ENCODE measurements at places on chromosomes 2 and 18.

DNA sequence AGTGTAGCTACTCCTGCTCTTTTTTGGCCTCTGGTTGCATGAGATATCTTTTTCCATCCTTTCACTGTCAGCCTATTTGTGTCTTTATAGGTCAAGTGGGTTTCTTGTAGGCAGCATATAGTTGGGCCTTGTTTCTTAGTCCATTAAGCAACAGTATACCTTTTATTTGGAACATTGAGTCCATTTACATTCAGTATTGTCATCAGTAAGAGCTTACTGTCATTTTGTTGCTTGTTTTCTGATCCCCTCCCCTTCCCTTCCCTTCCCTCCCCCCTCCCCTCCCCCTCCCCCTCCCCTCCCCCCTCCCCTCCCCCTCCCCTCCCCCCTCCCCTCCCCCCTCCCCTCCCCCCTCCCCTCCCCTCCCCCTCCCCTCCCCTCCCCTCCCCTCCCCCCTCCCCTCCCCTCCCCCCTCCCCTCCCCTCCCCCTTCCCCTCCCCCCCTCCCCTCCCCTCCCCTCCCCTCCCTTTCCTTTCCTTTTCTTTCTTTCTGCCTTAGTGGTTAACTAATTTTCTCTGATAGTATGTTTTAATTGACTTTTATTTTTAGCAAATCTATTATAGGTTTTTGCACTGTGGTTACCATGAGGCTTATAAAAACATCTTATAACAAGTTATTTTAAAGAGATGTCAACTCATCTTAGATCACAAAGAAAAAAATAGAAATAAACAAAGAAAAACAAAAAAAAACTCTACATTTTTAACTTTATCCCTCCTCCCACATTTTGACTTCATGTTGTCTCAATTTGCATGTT is 13.2 kb upstream of the DCDC2C start:
- no peak for DNase-seq

DNA sequence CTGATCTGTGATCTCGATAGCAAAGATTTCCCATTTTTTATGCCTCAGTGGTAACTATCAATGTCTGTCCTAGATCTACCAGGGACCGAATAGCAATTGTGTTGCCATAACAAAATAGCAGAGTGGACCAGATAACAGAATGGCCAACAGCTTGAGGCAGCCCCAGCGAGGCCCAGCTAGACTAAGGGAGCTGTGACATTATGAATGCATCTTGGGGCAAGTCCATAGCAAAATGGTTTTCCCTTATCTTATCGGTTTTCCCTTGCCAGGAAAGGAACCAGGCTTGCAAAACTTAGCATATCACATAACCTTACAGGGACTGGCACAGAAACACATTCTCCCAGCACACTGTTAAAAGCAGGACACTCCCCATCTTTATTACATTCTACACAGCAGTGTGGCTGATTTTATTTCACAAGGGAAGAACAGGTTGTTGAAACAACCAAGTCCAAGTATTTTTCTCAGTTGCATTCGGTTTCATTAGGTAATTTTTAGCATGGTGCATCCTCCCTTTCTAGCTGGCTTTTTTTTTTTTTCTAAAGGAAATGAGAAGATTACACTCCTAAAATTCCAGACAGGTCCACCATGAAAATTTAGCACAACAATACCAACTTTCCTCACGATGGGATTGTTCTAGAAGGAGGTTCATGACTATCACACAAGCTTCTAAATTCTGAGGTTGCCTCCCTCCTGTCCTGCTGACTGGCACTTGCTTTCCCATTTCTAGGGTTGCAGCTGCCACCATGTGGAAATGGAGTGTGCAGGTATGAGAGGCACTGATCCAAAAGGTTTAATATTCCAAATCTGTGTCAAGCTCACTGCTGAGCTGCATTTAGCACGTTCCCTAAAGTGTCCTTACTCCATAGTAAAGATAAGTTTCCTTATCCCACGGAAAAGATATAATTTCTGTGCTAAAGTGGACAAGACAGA is 97.0 kb upstream of the SLC35G4 start:
- DNase-seq, result no peak

GRCh38 chr2:23399674-23400261 is 14.8 kb downstream of the KLHL29 start:
- DNase-seq, result no peak

DNA sequence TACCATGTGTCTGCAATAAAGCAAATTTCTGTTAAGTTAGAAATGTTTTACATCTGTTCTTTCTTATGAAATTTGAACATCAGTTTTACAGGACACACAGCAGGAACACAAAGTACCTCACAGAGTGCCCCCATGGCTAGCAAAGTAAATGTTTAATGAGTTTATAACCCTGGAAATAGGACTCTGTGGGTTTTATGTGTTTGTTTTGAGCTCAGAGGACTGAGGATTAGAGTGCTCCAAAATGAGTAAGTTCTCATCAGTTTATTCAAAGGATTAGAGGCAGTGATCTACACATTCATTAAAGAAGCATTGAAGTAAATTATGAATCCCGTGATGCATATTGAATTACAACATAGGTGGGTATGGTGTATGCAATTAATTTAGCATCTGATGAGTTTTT is 281.8 kb downstream of the GULP1 start:
- no peak for DNase-seq

DNA sequence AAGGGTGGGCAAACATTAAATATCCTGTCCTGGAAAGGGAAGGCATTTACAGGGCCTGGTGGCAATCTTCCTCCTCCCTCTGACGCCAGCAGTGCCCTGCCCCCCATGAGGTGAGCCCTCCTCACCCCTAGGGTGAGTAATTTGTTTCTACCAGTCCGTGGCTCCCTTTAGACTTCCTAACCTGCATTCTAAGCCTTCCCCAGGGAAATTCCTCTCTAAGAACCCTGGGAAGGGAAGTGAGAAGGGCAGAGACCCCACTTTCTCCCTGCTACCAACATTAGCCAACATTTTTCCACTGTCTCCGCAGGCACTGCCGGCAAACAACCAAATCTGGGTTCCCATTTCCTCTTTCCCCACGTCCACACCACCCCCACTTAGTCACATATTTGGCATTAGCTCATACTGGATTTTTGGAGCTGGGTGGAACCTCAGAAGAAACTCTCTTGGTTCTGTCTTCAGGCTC is 69.3 kb downstream of the NRP2 start:
- DNase-seq, result no peak

- DNase-seq, result no peak
These were observed 13.6 kb downstream of the AQP12A start for GRCh38 chr2:240705204-240705791.

GRCh38 chr2:102103992-102104871 is 38.3 kb upstream of the IL1R1 start:
- DNase-seq, result no peak

GRCh38 chr2:218458598-218458997 is 39.7 kb downstream of the VIL1 start:
- DNase-seq, result no peak

- DNase-seq, result no peak
These were observed 262.5 kb downstream of the CDH20 start for GRCh38 chr18:61595615-61596251.

DNA sequence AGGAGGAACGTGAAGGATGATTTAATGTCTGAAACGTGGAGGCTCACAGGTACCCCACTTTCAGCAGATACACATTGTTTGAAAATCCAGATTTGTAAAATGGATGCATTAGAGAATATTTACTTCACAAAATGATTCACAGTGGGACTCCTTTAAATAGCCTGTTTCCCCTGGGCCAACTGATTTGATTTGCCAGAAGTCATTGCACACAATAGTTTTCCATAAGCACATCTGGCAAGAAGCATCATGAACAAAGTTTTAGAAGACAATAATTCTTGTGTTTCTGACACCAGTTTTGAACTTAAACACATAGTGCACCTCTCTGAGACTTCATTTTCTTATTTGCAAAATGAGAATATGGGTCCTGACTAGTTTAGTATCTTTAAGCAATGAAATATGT is 451.4 kb upstream of the SLC14A2 start:
- no peak for DNase-seq

DNA sequence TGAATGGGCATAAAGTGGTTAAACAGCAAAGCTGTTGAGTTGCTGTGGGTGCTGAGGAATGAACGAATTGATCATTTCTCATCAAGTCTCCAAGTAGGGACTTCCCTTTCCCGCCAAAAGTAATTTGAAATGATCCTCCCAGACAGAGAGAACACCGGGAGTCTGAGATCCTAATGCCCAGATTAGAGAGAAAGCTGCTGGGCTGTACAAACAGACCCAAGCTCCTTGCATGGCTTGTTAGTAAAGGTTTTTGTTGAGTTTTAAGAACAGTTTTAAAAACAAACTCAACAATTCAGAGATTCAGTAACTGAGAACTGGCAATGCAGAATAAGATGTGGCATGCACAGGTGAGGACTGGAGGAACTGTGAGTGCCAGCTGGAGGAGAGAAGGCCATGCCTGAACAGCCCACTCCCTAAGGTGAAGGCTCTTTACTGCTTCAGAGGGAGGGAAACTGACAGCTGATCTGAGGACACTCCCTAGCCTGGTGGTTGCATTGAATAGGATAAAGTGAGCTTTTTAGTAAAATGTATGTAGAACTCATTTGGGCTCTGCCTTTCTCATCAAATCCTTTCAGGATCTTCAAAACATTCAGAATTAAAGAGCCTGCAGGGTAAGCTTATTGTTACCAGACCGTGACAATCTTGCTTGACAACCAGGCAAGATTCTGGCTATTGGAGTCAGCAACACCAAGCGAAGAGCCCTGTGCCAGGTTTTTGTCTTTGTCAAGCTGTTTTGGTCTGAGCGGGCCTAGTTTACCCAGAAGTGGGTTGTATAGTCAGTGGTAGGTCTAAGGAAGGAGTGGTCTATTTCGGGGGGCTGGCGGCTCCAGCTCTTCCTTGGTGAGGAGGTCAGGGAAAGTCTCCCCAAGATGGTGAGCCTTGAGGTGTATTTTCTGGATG is 63.2 kb upstream of the IGFBP5 start:
- DNase-seq, result no peak

GRCh38 chr2:219959471-219959870 is 332.0 kb downstream of the SLC4A3 start:
- no peak for DNase-seq

GRCh38 chr18:77101410-77102258 is 30.9 kb downstream of the MBP start:
- no peak for DNase-seq

- no peak for DNase-seq
These were observed 154.5 kb downstream of the MYCN start for GRCh38 chr2:16094811-16095210.

GRCh38 chr2:179793902-179794301 is 67.5 kb downstream of the ZNF385B start:
- no peak for DNase-seq

DNA sequence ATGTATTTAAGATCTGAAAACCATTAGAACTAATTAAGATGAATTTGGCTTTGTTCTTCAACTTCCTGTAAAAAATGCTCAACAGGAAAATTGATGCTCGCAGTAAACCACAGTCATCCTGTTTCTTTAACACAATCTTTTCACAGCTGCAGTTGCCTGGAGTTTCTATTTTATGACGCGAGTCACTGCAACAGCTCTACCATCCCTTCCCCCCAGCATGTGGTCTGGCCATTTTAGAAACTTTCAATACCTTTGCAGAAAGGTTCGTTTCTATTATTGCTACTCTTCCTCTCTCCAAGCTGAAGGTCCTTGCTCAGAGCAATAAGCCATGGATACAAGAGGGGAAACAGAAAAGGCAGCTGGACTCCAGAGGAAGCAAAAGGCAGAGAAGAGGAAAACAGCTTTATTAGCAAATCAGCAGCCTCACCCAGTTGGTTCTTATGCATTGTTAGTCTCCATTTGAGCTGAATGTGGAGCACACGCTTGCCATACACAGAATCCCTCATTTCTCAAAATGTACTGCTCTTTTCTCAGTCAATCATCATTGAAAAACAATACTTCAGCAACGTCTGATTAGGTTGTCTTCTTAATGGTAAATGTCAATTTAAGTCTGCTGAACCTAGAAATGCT is 3.9 kb downstream of the WIPF1 start:
- DNase-seq, result no peak

DNA sequence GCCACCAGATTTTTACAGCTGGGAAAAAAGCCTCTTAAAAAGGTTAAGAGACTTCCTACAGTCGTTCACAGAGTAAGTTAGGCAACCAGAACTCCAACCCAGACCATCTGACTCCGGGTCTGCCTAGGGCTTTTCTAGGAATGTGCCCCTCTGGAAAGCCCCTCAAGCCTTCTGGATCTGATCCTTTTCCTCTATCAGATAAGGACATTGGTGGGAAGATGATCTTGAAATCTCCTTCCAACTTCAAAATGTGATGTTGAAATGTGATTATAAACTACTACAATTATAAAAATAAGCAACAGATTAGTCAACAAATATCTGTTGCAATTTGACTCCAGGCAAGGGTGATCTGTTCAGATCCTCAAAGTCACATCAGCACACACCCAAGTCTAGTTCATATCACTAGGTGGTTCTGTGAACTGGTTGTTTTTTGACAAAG is 270.4 kb downstream of the ARHGAP15 start:
- DNase-seq, result no peak

DNA sequence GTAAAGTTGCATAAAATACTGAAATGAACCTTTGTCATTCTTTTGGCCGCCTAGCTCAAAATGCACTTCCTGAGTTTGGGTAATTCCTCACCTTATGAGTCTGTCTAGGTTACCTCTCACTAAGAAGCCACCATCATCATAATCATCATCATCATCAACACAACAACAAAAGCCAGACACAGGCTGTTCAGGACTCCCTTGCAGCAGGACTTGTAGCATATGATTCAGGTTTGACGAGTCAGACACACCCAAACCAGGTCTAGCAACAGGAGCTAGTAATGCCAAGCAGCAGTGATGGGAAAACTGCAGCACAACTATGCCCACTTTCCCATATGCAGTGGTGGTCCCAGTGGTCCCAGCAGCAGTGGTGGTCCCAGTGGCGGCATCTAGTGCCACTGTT is 2.8 kb upstream of the SGO2 start:
- no peak for DNase-seq

DNA sequence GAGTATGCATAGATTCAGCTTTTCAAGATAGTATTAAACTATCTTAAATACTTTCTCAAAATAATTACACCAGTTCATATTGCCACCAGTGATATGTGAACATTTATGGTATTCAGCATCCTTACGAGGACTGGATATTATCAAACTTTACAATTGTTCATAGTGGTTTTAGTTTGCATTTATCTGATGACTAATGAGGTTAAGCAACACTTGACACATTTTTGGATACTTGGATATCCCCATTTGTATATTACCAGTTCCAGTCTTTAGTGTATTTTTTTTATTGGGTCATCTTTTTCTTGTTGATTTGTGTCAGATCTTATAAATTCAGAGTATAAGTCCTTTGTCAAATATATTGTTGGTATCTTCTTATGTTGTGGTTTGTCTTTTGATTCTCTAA is 128.4 kb downstream of the ASXL3 start:
- DNase-seq, result no peak

- no peak for DNase-seq
These were observed 115.8 kb downstream of the POLE4 start for GRCh38 chr2:75074228-75074627.

GRCh38 chr2:30756051-30756719 is 51.1 kb downstream of the CAPN13 start:
- DNase-seq, result no peak
